ENCODE measurements at places on chromosomes 2 and 18.

GRCh38 chr2:212494418-212495020, 44.1 kb downstream of the ERBB4 start:
- DNase-seq: no peak

DNA sequence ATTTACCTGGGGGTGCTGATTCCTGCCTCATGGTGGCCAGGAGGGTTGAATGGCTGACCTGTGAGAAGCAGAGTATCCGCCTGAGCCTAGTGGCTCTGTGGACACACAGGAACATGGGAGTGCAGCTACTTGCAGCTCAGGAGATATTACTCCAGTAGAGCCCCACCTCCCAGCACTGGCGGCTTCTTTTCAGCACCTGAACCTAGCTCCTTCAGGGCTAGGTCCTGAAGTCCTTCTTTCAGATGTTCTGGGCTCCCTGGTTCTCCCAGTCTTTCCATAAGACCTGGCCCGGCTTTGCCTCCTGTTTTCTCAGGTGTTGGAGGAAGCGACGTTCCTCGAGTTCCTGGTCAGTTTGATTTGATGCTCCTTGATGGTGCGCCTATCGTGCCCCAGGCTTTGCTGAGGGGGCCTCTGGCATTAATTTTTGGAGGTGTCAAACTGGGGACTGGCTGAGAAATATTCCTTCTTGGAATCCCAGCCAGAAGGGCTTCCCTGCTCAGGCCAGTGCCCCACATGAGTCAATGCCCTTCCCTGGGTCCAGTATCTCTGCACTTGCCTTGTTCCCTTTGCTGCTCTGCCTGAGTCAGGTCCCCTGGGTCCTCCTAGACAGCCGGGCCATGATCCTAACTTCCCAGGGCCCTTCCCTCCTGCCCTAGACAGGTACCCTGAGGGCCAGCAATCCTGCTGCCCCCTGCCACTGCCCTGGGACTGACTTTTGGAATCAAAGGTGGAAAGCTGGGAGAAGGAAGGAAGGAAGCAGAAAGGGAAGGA, 110.7 kb upstream of the HAAO start:
- DNase-seq: no peak

GRCh38 chr18:32355896-32356295, 114.8 kb downstream of the GAREM1 start:
- no peak for DNase-seq

DNA sequence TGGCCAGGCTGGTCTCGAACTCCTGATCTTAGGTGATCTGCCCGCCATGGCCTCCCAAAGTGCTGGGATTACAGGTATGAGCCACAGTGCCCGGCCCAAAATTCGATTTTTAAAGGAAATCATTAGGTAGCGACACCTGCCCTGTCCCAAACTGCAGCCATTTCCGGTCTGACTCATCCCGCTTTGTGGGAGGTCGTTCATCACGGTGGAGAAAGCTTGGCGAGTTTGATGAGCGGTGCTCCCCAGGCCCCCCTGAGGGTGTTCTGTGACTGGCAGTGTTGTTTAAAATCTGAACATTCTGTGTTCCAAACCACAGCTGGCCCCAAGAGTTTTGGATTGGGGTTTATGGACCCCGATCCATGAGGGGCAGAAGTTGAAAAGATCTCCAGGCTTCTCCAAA, 53.0 kb upstream of the GLI2 start:
- no peak for DNase-seq

DNA sequence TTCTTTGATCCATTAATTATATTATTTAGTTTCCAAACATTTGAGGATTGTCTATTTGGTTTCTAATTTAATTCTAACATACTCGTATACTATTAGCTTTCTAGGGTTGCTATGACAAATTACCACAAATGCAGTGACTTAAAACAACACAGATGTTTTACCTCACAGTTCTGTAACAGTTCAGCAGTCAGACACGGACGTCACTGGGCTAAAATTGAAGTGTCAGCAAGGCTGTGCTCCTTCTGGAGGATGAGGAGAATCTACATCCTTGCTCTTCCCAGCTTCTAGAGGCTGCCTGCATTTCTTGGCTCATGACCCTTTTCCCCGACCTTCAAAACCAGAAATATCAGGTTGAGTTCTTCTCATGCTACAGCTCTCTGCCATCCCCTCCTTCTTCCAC, 117.6 kb downstream of the TFCP2L1 start:
- DNase-seq: no peak

- no peak for DNase-seq
These were observed 186.0 kb upstream of the HDAC4 start for GRCh38 chr2:239586651-239587310.

DNA sequence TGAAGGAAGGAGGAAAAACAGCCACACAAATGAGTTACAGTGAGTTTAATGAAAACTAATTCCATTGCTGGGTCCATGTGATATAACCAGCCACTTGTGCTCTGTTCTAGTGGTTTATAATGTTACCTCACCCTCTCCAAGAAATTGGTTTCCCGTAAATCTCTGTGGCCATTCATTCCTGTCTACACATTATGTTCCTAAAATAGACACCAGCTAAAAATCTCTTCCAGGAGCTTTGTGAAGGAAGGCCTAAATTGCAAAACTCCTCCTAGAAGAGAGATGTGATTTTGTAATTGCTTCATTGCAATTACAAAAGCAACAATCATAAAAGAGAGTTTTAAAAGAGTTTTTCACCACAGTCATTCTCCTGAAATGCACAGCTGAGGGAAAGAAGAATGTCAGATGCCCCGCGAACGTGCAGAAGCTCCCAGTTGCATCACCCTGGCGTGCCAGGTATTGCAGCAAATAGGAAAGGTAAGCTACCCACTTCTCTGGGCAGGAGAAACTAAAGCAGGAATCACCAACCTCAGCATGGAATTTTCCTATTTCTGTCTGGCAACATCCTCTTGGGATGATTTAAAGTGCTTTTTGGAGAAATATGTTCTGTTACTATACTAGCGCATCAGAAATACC, 1.7 kb downstream of the SCN1A start:
- DNase-seq: no peak

DNA sequence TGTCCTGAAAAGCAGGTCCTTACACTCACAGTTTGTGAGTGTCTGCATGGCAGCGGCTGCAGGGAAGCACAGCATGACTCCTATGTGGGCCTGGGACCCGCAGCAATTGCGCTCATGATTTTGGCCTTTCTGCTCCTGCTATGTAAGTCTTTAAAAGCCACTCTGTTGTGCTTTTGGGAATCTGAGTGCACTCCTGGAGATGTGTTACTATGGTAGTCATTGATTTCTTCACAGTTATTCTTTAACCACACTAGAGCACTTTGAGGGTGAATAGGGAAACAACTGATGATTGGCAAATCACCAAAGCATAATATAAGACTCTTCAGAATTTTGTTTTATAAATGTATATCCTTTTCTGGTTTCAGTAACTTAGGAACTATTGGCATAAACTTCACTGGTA, 40.9 kb downstream of the DSG2 start:
- no peak for DNase-seq

DNA sequence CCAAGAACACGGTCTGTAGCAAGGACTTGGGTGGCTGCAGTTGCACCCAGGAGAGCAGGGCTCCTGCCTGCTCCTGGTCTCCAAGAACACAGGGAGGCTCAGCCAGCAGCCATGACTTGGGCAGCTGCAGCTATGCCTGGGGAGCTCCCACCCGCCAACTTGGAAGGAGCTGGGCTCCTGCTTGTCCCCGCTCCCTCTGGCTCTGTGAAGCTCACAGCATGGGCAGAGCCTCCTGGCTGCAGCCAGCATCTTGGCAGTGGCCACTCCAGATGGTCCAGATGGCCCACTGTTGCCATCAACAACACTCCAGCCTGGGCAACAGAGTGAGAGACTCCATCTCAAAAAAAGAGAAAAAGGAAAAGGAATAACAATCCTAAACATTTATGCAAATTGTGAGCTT, 5.2 kb downstream of the ZSCAN30 start:
- no peak for DNase-seq

DNA sequence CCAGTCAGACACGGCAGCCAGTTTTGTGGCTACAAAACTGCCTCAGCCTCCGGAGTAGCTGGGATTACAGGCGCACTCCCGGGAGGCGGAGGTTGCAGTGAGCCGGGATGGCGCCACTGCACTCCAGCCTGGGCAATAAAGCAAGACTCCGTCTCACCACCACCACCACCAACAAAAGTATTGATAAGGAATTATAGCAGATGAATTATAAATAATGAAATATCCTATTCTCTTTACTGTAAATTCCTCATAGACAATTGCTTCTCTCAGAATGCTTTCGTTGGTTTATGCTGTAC, 1.4 kb upstream of the FAM161A start:
- DNase-seq: no peak

DNA sequence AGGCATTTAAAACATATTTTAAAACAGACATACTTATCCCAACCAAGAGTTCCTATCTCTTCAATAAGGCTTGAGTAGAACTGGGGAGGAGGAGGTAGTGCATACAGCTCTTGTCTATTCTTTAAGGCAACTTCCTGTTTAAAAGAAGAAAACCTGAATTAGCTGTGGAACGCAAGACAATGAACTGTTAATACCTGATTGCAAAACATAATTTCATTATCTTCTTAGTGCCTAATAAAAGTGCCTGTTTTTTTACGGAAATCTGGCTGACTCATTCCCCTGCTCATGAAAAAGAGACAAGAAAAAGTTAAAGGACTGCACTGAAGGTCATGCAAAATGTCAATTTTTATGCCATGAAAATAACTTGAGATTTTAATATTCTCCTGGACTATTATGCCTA, 19.2 kb downstream of the FANCL start:
- no peak for DNase-seq

DNA sequence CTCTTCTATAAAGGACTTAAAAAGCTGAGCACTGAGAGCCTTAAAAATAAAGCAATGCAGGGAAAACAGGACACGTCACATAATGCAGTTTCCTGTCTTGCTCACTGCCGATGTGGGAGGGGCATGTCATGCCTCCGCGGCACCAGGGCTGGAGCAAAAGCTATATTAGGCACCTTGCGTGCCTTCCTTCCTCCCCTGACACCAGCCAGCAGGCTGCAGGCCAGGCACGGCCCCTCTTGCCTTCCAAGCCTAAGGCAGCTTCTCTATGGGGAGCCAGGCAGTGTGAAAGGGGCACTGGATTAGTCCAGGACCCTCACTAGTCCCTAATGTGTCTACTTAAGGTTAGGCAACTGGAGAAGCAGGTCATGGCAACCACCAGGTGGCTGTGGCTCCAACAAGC, 26.3 kb downstream of the MRPL35 start:
- no peak for DNase-seq

GRCh38 chr2:61074100-61074499, 8.4 kb downstream of the SANBR start:
- no peak for DNase-seq

DNA sequence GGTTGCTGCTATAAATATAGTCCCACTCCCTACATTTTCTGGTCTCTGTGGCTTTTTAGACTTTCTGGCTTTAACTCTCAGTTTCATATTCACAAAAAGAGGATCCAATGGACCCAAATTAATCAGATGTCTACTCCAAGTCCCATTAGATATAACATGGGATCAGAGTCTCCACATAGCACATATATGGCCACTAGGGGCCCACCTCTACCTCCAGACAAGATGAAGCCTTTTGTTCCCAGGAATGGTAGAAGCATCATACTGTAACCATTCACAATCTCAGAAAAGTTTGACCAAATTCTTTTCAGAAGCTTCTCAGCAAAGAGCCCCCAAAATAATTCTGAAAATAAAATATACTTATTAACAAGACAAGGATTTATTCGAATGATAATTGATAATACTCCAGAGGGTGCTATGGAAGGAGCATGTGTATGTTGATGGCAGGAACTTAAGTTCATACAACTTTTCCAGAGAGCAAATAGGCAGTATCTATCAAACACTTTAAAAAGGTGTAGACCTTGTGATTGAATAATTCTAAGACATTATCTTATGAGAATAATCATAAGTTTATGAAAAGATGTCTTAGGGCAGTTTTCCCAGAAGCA, 382.3 kb upstream of the CRIM1 start:
- no peak for DNase-seq

- no peak for DNase-seq
These were observed 30.1 kb downstream of the ITGA6 start for GRCh38 chr2:172457536-172457935.

GRCh38 chr2:170815746-170816503, 762 bp upstream of the GAD1 start:
- no peak for DNase-seq

GRCh38 chr18:34998661-34999060, 42.6 kb upstream of the MAPRE2 start:
- no peak for DNase-seq

DNA sequence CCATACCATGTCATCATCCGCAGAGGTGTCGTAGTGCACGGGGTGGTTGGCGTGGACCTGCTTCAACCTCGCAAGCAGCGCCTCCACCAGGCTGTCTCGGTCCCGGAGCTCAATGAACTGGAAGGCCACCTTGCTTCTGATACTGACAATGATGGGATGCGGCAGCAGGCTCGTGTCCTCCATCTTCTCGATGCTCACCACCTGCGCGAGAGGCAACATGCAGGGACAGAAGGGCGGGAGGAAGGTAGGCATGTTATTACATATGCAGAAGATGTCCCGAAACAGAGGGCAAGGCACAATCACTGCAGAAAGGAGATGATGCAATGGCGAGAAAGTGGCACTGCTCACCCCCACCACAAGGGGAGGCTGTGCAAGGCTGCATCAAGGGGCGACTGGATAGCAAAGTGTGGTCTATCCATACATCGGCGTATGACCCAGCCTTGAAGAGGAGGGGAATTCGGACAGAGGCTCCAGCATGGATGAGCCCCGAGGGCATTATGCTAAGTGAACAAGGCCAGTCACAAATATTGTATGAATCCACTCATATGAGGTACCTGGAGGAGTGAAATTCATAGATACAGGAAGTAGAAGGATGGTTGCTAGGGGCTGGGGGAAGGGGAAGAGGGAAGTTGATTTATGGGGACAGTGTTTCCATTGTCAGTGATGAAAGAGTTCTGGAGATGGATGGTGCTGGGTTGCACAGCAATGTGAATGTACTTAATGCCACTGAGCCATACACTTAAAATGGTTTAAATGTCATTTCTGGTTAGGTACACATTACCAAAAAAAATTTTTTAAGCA, 36.6 kb downstream of the RPL31 start:
- no peak for DNase-seq

DNA sequence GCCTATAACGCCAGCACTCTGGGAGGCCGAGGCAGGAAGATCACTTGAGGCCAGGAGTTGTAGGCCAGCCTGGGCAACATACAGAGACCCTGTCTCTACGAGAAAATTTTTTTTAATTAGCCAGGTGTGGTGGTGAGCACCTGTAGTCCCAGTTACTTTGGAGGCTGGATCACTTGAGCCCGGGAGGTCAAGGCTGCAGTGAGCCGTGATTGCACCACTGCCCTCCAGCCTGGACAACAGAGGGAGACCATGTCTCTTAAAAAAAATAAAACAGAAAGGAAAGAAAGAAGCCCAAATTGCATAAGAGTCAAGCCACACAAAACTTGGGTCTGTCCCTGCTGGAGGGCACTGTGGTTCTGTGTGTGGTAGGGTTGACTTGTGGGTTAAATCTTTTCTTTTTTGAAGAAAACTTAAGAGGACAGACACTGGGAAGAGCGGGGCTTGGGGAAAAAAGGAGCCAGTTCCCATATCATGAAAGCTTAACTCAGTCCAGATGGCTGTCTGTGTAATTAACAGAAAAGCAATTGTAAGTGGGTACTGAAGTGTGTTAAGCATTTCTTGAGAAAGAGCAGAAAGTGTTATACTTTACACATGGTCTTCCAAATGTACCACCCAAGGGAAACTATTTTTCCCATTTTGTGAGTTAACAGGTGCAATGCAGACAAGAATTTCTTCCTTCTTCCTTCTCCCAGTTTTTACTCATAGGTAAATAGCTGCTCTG, 115.1 kb downstream of the ALPK2 start:
- DNase-seq: no peak
